Stimulated activated CD4-positive, alpha-beta T cell treated with anti-CD3 and anti-CD28 coated beads, Interleukin-12 subunit alpha, Interleukin-12 subunit beta, amount 100 ng/mL, for 4 hours (primary cell): ENCODE measurements at places on chromosomes 6 and 20.
A peak's percentile ranks its signal among the peaks of the same experiment; 100 is the strongest.

DNA sequence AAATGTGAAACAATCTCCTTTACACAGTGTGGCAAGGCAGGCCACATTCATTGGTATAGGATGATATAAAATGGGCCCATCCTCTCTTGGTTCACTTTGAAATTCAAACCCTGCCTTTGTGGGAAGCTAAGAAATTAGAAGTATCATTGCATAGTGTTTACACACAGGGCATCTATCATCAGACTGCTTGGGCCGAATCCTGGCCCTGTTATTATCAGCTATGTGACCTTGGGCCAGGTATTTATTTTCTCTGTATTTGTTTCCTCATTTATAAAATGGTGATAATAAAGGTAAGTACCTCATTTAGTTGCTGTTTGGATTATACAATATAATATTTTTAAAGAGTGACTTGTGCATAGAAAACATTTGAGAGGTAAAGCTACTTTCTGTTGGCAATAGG is 45.5 kb downstream of the PTPRK start:
- DNase-seq: no peak

- no peak for DNase-seq
These were observed 735.4 kb downstream of the CBLN4 start for GRCh38 chr20:55269913-55270312.

DNA sequence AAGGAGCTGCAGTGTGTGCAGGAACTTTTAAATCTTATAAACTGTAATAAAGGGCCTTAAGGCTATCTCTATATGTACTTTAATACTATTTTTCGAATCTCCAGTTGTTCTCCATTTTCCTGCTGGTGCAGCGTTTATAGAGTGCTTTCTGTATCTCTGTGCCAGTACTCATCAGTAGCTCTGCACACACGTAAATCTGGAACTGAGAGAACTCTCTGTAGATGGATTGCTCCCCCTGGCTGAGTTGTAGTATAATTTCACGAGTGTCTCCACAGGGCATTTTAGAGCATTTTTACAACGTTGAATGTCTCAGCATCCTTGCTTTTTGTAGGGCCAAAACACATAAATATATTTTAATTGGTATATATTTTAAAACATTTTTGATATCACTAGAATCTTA is 256.5 kb downstream of the TRDN start:
- no peak for DNase-seq

- DNase-seq: peak; percentile 16
These were observed 1.6 kb upstream of the HEY2 start for GRCh38 chr6:125747589-125748405.

GRCh38 chr6:148200293-148200692 is 142.3 kb upstream of the SASH1 start:
- no peak for DNase-seq
